CD4-positive, alpha-beta T cell treated with Interleukin-12 subunit alpha and Interleukin-12 subunit beta, for 1 hour (primary cell): ENCODE measurements at places on chromosomes 6 and 20.

- no peak for DNase-seq
Measured at GRCh38 chr20:25011831-25012241, 19.3 kb upstream of the APMAP start.

DNA sequence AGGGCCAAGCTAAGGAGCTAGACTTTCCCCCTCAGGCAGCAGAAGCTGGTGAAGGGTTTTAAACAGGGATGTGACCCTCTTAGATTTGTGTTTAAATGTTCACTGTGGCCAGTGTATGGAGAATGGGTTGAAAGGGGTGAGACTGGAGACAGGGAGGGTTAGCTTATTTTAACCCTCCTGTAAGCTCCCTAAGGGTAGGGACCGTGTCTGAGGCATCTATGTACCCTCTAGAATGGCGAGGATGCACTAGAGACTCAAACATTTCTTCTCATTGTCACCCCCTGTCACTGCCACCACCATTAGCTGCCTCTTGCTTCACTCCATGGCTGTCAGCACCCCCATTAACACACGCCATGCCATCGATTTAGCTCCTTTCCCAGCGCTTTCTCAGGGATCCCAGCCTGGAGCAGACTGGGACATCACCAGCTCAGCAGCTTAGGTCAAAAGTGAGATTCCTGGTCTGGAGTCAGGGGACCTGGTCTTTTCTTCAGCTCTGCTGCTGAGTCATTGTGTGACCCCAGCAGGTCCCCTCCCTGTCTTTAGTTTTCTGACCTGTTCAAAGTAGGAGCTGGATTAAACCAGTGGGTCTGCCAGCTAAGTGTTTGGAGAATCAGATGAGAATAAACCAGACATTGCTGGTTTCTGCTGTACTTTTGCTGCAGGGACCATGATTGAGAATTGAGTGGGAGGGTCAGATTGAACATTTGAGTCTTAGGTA is 1.1 kb upstream of the SLC22A7 start:
- DNase-seq, result no peak

DNA sequence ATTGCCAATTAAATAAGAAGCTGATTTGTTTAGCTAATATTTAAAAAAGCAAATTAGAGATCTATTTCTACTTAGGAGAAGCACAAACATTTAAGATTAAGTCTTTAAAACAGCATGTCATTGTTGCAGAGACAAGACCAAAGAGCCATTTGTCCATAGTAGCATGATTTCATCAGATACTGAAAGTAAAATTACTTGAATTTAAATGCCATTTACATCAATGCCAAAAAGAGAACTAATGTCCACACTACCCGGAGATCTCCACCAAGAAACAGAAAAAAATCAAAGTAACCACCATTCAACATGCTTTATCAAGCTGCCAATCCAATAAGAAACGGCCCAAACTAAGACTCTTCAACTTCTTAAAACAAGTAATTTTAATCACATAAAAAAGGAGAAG is 15.7 kb downstream of the AURKA start:
- no peak for DNase-seq

DNA sequence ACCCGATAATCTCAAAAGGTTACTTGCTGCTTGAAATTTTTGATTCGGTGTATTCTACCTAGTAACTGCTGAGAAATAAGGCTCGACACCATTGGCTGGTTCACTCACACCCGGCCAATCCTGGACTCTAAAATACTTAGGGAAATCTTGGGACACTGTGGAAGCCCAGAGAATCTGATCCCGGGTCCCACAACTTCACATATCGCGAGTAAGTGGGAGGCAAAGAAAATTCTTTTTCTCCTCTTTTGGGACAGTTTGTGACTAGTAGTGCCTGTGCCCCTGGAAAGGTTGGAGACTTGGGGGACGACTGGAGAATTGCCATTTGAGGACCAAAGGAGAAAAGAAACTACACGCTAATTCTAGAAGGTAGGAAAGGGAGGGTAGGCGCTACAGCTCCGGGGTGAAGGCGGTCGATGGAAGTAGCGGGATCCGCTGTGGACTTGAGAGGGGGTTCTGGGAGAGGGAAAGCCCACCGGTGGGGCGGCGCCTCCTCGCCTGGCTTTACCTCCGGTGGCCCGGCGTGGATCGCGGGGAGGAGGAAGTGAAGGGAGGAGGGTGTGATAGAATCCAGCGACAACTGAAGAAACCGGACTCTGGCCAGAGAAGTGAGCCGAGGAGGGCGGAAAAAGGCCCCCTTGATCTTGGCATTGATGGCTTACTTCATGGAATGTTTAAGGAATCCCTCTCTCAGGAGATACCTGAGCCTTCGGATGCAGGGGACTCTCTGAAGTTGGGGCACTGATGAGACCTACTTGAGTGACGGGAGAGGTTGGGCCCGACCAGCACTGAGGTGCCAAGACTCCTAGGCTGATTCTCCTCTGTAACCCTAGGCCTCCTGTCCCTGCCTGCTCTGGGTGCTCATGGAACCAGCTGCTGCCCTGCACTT is 18.8 kb upstream of the BTN3A3 start:
- DNase-seq, result peak; percentile 75

GRCh38 chr6:25913741-25914140 is 16.8 kb downstream of the SLC17A2 start:
- no peak for DNase-seq

- no peak for DNase-seq
Measured at GRCh38 chr6:113209315-113209714, 647.8 kb upstream of the MARCKS start.

GRCh38 chr20:63359937-63360849 is 956 bp downstream of the CHRNA4 start:
- no peak for DNase-seq
